ENCODE measurements at places on chromosomes 4 and X.

- DNase-seq = no peak
Observed at GRCh38 chr4:151529187-151529586, 120.2 kb downstream of the FHIP1A start.

GRCh38 chrX:44060221-44060620 lies 87.0 kb upstream of the NDP start:
- DNase-seq = no peak

GRCh38 chrX:72604705-72605104 lies 32.1 kb upstream of the HDAC8 start:
- no peak for DNase-seq

GRCh38 chr4:152815078-152815477 lies 35.3 kb downstream of the ARFIP1 start:
- no peak for DNase-seq

GRCh38 chrX:11970578-11971359 lies 167.5 kb upstream of the FRMPD4 start:
- no peak for DNase-seq

DNA sequence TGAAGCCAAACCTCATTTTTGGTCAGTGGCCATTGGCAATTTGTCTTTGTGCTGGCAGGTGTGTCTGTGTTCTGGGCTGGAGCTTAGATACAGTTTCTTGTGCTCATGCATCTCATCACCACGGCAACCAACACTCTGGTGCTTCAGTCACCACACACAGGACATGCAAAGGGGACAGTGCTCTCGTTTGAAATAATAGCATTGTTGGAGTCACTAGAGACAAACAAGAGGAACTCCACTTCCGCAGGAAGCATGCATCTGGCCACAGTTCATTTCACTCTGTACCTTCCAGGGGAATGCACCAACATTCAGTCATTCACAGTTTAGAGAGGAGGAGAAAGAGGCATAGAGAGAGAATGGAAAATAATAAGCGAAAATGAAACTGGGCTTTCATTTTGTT lies 267.4 kb downstream of the ANK2 start:
- no peak for DNase-seq

- no peak for DNase-seq
Observed at GRCh38 chr4:140568507-140569306, at the start of gene UCP1. UCP1 (minus strand) TSS chr4:140568961; CDS start chr4:140568729, 232 bp downstream.

Data from activated T-cell treated with anti-CD3 and anti-CD28 coated beads for 24 hours (primary cell).